ENCODE measurements at places on chromosomes 3 and 15.

GRCh38 chr3:112672716-112673541 is 32.0 kb upstream of the CCDC80 start:
- DNase-seq: no peak

DNA sequence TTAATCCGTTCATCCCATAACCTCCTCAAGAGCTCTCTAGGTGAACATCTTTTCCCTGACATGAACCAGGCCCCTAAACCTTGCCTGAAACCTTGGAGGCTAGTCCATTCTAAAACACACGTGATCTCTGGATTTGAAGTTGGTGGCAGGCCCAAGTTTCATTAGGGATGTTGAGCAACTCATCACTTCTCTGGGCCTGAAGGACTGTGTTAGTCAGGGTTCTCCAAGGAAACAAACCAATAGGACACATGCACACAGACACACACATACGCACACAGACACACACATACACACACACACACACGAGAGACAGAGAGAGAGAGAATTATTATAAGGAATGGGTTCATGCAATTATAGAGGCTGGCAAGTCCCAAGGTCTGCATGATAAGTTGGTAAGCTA is 31.9 kb downstream of the ACAN start:
- no peak for DNase-seq

GRCh38 chr15:75328493-75329314 is 7.2 kb upstream of the COMMD4 start:
- DNase-seq: no peak

DNA sequence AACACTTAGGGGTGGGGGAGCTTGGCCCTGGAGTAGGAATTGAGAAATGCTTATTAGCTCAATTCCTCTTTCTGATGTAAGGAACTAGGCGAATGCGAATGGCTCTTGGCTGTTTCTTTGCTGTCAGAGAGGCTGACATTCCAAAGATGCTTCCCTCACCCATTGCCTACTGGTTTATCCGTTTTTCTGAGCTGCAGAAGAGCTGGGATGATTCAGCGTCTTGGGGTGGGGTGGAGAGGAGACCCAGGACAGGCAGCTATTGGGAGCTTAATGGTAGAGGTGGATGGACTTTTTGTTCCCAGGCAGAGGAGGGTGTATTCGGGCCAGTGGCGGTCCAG is 9.8 kb downstream of the PLEKHO2 start:
- DNase-seq: no peak

DNA sequence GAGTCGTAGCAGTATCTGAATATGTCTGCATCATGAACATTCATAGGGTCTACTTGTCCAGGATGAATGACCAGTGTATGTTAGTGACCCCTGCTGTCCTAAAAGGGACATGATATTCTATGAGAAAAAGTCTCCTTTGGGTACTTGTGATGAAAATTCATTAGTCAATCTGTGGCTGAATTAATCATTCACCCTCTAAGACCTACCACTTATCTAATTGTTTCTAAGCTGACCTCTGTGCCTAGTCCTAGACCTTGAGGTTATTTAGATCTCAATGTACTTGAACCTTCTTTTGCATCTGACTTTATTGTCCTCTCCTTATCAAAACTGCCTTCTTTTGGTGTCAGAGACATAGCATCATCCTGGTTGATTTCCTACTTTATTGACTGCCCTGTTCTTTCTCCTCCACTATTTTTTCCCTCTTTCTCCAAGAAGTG is 799.3 kb downstream of the DIPK2A start:
- DNase-seq: no peak

DNA sequence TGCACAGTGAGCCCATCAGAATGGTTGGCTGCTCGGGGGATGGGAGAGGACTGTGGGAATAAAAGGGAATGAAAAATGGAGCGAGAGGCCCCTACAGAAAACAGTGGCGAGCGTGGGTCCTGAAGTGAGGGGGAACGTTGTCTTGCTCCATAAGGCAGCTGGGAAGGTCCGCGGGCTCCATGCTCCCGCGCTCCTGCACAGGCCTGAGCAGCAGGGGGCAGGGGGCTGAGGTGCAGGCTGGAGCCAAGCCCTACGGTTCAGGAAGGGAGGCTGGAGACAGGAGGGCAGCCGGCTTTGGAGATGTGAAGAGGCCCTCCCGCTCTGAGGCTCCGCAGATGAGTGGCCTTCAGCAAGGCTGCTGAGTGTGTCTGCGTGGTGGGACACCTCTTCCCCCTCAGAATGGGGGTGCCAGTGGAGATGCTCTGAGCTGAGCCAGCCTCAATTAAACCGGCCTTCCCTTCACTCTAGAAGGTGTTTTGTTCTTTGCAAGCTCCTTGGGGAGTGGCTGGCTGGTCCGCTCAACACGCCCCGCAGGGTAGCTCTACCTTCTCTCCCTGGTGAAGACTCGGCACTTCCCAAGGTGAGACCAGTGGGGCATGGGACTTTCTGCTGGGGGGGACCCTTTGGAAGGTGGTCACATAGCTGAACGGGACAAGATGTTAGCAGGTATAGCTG is 208.0 kb downstream of the XXYLT1 start:
- no peak for DNase-seq

- DNase-seq: no peak
Observed at GRCh38 chr3:122294359-122294758, 30.7 kb upstream of the CSTA start.

DNA sequence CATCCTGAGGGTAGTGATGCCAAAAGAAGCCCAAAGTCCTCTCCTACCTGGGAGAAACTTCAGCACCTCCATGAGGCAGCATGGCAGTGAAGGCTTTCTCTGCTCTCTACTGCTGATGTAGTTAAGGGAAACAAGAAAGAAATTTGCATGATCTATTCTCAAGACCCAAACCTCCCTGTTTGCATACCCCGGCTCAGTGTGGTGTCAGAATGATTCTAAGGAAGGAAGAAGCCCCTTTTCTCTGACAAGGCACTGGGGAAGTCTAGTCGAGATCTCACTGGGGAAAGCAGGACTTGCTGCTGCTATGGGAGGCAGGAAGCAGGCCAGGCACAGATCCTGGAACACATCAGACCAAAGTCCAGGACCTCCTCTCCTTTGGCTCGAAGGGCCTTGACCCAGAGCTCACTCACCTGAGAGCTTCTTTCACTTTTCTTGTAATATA is 89.4 kb upstream of the ICE2 start:
- no peak for DNase-seq

GRCh38 chr15:93706495-93707292 is 524.7 kb upstream of the MCTP2 start:
- DNase-seq: no peak

- no peak for DNase-seq
Observed at GRCh38 chr3:185739264-185739701, 85.6 kb downstream of the IGF2BP2 start.

DNA sequence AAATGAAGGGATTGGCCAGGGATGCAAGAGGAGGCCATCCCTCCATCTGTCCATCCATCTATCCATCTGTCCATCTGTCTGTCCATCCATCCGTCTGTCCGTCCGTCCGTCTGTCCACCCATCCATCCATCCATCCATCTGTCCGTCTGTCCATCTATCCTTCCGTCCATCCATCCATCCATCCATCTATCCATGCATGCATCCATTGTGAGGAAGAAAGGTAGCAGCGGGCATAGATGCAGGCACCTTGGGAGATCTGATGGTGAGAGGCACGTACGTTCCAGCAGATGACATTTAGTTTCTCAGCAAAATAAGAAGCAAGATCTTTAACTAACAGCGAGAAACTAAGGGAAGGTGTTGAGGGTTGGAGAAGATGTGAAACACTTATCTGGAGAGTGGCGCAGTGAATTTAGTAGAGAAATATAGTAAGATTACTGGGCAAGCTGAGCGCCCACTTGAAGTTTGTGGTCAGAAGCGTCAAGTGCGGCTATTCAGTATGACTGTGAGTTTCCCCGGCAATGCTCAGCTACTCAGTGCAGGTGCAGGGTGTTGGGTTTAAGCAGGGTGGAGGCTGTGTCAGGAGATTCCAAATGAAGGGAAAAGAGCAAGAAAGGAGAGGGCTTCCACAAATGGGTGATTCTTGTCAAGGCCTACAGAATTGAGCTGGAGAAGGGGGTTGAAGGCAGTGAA is 22.4 kb upstream of the SRP14 start:
- no peak for DNase-seq

- peak; percentile 77 for DNase-seq
Observed at GRCh38 chr3:49017971-49018706, at the start of gene DALRD3. DALRD3 (minus strand) TSS chr3:49018580; CDS start chr3:49018564, 16 bp downstream.

DNA sequence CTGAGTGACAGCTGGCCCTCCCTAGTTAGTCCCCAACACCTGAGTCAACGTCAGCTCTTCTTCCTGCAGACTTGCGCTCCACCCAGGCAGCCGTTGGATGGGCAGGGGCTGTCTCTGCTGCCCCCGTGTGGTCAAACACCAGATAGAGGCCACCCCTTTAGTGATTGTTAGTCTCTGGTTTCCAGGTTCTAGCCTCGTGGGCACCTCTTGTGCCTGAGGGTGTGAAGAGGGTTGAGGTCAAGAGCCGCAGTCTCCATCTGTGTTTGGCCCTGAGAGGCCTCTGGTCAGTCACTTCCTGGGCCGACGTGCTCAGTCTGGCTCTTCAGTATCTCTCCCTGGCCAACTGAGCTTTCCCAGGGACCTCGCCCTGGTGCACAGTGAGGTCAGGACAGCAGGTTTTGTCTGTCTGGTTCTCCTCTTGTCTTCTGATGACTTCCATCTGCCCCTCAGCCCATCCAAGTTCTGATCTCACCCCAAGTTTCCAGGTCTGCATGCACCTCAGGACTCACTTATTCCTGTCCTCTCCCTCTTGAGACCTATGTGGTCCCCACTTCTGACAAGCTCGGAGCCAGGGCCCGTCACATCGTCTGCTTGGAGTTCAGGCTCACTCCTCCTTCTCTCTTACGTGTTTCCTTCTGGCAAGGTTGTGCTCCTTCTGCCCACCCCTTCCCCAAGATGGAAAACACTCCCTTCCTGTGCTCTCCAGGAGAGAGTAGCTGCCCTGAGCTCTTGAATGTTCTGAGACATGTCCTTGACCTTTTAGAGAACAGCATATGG is 20.9 kb downstream of the CD276 start:
- peak; percentile 90 for DNase-seq

DNA sequence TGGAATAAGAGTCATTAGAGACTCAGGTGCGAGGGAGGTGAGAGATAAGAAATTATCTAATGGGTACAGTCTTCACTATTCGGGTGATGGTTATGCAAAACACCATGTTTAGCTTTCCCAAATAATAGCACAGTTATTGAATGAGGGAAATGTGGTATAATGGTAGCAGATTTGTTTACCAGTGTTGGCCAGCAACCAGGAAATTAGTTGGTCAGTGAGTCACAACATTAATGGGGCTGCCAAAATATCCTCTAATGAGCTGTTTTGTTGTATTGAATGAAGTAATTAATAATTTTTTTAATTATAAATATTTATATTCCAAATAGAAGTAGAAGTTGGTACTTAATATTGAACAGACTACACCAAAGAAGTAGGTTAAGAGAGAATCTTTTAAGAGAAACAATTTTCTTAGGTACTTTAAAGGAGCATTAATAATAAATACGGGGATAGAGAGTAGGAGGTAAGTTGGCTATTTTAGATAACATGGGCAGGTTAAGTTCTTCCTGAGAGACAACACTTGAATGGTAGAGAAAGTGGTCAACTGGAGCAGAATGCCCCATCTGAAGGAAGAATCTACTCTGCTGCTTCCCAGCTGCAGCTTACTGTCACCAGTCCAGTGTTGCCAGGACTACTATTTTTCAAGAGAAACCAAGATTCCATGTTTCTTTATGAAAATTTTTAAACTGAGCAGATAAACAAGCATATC is 218.8 kb downstream of the UBE2E2 start:
- DNase-seq: no peak

- peak; percentile 88 for DNase-seq
Observed at GRCh38 chr3:42376344-42376798, 34.0 kb downstream of the LYZL4 start.

GRCh38 chr3:123054109-123054778 is 12.6 kb upstream of the PDIA5 start:
- DNase-seq: no peak

GRCh38 chr15:93610944-93611343 is 521.9 kb upstream of the RGMA start:
- no peak for DNase-seq

- DNase-seq: no peak
Observed at GRCh38 chr3:123525433-123525832, 59.4 kb downstream of the HACD2 start.

DNA sequence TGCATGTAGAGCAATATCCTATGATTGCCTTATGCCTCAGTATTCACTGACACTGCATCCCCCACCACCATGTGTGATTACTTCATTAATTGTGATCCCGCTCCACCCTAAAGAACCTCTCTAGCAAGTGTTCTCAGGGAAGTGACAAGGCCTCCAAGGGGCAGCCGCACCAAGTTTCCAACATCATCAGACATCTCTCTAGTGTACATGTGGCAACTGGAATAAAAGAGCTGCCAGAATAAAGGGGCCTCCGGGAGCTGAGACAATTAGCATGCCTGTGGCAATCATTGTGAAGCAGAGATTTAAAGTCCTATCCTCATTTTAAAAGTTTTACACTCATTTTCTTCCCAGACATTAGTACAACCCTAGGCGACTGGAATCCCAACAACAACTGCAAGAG is 902.1 kb upstream of the SEMA6D start:
- DNase-seq: no peak

DNA sequence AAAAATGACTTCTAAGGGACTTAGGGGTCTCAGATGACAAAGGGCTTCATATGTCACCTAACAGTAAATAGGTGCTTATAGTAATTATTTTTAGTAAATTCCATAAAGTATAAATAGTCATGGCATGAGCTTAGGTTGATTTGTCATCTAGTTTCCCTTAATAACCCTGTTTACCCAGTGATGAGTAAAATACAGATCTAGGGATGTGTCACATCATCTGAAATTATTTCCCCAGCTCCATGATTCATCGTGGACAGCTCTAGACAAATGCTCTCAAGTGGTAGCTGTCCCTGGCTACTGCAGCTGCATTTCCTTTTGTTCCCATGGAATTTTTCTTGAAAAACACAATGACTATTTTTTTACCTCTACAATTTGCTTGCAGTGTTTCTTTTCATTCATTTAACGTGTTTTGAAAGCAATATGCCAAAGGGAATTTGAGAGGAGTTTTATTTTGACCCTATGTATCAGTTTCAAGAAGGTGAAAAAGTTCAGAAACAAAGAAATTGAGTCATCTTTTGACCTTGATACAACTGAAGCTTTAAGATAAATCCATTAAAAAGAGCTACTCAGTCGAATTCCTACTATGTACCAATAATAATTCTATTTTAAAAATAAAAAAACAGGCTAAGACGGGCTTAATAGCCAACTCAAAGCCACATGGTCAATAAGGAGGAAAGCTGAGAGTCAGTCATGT is 241.6 kb downstream of the KCNMB2 start:
- DNase-seq: no peak

DNA sequence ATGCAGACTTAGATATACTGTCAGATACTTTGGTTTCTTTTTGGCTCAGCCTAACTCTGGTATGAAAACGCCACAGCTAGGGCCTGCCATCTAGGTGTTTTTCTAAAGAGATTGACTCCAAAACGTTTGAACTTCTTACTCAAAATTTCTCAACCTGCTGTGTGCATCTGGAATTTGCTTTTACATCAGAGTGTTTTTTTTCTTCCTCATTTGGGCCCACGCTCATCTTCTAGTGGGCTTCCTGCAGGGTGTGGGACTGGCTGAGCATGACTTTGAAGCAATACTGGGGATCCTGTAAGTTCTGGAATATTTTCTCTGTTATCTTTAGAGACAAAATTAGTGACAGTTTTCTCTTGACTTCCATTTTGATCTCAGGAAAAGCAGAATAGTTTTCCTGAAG is 117.8 kb downstream of the NR1D2 start:
- no peak for DNase-seq

- no peak for DNase-seq
Observed at GRCh38 chr15:74866090-74866489, 7.1 kb downstream of the SCAMP2 start.

- DNase-seq: no peak
Observed at GRCh38 chr3:88133711-88134263, 16.0 kb upstream of the C3orf38 start.

GRCh38 chr3:87287011-87287410 is 10.6 kb upstream of the POU1F1 start:
- DNase-seq: no peak

All from RPMI8226 (cell line).